CD4-positive, alpha-beta memory T cell (primary cell): ENCODE measurements at places on chromosomes 16 and 17. TPM values are rescaled to one million over a fixed set of nuclear protein-coding genes. Genes with fewer than 3 reads are reported as not detected.

GRCh38 chr17:43024407-43025289, at the start of gene RND2:
Gene RND2 (plus strand): TSS chr17:43025231. CDS start chr17:43025348, 117 bp downstream.
- H3K36me3 ChIP-seq, result no peaks in the 10 kb centered on the region
- H3K27me3 ChIP-seq, result no peaks in the 10 kb centered on the region
- H3K27ac ChIP-seq, result peak within 1 kb of the TSS; percentile 69

- H3K4me3 ChIP-seq, result no peak overlapping the region
- H3K36me3 ChIP-seq, result no peaks in the 10 kb centered on the region
- H3K4me1 ChIP-seq, result no peaks in the 10 kb centered on the region
- H3K27me3 ChIP-seq, result no peaks in the 10 kb centered on the region
- no peak overlapping the region for H3K27ac ChIP-seq
- peak; percentile 26 for DNase-seq
These were observed 451.3 kb downstream of the PMP22 start for GRCh38 chr17:14813649-14814370.

DNA sequence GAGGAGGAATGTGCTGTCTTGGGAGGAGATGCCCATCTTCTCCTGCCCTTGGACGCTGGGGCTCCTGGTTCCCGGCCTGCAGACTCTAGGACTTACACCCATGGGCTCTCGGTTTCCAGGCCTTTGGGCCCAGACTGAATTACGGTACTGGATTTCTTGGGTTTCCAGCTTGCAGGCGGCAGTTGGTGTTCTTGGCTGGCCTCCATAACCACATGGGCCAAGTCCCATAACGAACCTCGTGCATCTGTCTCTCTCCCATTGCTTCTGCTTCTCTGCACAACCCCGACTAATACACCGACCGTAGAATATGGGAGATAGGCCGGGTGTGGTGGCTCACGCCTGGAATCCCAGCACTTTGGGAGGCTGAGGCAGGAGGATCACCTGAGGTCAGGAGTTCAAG, 162.6 kb downstream of the SDK2 start:
- DNase-seq, result no peak
- no peaks in the 10 kb centered on the region for H3K27me3 ChIP-seq
- no peaks in the 10 kb centered on the region for H3K36me3 ChIP-seq
- no peak overlapping the region for H3K27ac ChIP-seq

GRCh38 chr17:78882540-78883088, 20.4 kb downstream of the CEP295NL start:
- no peaks in the 10 kb centered on the region for H3K36me3 ChIP-seq
- peaks cover 4% of the 10 kb centered on the region for H3K27me3 ChIP-seq
- no peak overlapping the region for H3K4me3 ChIP-seq

DNA sequence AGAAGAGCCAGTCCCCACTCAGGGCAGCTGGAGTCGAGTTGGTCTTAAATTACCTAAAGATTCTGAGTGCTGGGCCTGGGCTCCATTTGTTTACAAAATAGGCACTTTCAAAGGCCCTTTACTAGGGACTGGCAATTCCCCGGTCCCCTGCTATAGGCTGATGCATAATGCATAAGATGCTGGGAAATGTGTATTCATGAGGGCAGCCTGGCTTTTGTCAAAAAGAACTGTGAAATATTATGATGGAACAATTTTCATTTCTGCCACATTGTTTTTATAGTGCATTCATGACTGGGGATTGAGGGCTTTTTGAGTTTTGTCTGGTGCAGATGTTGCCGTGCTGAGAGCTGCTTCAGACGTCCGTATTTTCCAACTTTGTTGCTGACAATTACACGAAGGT, 617.0 kb upstream of the CDH5 start:
- no peak overlapping the region for H3K27ac ChIP-seq
- no peaks in the 10 kb centered on the region for H3K36me3 ChIP-seq
- no peaks in the 10 kb centered on the region for H3K27me3 ChIP-seq
- no peak for DNase-seq
- H3K4me3 ChIP-seq, result no peak overlapping the region
- H3K4me1 ChIP-seq, result no peaks in the 10 kb centered on the region

- no peaks in the 10 kb centered on the region for H3K27me3 ChIP-seq
- no peak overlapping the region for H3K27ac ChIP-seq
- DNase-seq, result no peak
- H3K4me1 ChIP-seq, result peaks cover 11% of the 10 kb centered on the region
These were observed 4.4 kb upstream of the SCPEP1 start for GRCh38 chr17:56973520-56973919.

The C1QTNF8 gene
- not detected for total RNA-seq

DNA sequence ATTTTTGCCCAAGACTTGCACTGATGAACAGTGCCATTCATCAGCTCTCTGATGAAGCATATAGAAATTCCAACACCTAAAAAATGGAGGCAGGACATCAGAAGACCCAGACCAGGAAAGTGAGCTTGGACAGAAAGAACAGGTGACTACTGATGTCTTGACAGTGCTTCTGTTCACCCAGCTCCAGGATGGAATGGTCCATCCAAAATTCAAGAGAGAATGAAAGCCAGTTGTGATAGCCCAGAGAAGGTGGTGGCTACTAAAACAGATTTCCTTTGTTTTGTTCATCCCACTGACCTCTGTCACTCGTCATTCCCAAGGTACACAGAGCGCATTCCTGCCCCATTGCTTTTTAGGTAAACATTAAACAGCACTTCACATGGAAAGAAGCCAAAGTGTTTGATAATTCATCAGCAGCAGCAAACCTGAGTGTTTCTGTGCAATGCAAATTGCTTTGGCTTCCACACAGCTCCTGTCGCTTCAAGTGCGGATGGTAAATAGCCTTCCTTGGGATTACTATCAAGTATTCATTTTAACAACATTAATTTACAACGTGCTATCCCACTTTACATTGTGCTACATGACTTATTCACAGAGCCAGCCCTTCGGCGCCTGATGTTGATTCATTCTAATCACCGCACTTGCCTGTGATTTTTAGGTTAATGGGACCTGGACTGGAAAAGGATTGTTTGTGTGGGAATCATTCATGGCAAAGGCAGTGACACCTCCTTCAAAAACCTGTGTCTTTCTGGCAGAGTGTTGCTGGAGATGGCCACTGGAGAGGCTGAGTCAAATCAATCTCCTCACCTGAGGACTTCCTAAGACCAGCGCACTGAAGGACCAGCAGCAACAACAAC, 65.1 kb upstream of the TOX3 start:
- no peak overlapping the region for H3K4me3 ChIP-seq
- no peaks in the 10 kb centered on the region for H3K4me1 ChIP-seq
- no peaks in the 10 kb centered on the region for H3K27me3 ChIP-seq
- DNase-seq, result no peak
- H3K27ac ChIP-seq, result no peak overlapping the region

The GABARAP gene
- total RNA-seq, result 324 TPM

The CCL17 gene
- total RNA-seq, result not detected

DNA sequence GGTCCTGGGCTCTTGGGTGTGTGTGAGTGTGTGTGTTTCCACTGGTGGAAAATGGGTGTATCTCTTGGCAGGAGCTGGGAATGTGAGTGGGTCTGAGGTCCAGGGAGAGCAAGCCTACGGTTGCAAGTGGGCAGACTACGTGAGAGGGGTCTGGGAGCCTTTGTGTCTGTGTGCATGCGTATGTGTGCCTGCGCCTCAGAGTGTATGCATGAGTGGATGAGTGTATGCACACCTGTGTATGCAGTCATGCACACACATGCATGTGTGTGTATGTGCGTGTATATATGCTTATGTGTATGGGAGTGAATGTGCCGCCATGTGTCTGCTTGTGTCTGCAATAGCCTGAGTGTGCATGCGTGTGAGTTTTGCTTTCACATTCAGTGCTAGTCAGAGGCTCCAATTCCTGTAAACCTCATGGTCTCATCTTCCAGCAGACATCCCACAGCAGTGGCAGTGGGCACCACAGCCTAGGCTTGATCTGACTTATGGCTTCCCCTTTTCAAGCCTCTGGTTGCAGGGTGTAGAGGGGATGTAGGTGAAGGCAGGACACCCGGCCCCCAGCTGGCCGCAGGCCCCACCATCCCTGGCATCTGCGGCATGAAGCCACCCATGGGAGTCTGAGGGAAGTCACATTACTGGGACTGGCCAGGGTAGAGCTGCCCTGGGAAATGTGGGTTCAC, 19.7 kb upstream of the RMI2 start:
- DNase-seq, result no peak
- no peaks in the 10 kb centered on the region for H3K36me3 ChIP-seq
- no peaks in the 10 kb centered on the region for H3K27me3 ChIP-seq
- no peak overlapping the region for H3K4me3 ChIP-seq

GRCh38 chr17:19249681-19250080, 12.5 kb downstream of the EPN2 start:
- H3K4me3 ChIP-seq, result no peak overlapping the region
- no peaks in the 10 kb centered on the region for H3K4me1 ChIP-seq
- no peaks in the 10 kb centered on the region for H3K36me3 ChIP-seq
- no peak for DNase-seq
- no peaks in the 10 kb centered on the region for H3K27me3 ChIP-seq
- no peak overlapping the region for H3K27ac ChIP-seq

The CDH8 gene
- not detected for total RNA-seq

DNA sequence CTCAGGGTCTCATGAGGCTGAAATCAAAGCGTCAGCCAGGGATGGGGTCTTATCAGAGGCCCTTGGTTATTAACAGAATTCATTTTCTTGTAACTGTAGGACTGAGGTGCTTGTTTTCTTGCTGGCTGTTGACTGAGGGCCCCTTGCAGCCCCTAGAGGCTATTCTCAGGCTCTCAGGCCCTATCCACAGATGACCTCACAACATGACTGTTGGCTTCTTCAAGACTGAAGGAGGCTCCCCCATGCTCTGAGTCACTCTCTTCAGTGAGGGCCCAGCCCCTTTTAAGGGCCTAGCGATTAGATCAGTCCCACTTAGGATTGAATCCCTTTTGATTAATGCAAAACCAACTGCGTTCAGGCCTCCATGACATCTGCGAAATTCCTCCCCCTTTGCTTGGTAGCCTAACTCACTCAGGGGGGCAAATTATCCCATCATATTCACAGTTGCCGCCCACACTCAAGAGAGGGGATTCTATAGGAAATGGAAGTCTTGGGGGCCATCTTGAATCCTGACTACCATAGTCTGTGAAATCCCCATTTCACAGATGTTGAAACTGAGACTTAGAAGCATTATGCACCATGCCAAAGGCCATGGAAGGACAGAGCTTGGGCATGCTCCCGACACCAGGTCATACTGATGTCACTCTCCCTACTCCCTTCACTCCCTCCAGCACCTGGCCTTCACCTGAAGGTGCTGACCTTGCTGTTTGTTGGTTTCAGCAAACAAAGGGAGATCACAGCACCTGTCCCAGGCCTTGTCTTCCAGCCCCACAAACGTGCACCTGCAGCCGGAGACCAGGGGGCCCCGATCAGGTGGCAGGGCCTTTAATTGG, 592.3 kb downstream of the MAF start:
- no peak overlapping the region for H3K4me3 ChIP-seq
- no peak for DNase-seq
- no peak overlapping the region for H3K27ac ChIP-seq
- no peaks in the 10 kb centered on the region for H3K36me3 ChIP-seq
- no peaks in the 10 kb centered on the region for H3K27me3 ChIP-seq

The NSMCE1 gene
- 66.6 TPM for total RNA-seq

The SYT17 gene
- total RNA-seq, result not detected

The DPEP2 gene
- total RNA-seq, result 119 TPM

- H3K27ac ChIP-seq, result peak overlapping the region; percentile 64
- H3K27me3 ChIP-seq, result no peaks in the 10 kb centered on the region
- H3K4me1 ChIP-seq, result peaks cover 65% of the 10 kb centered on the region
- no peak for DNase-seq
- no peak overlapping the region for H3K4me3 ChIP-seq
These were observed 97.1 kb downstream of the PITPNC1 start for GRCh38 chr17:67474081-67474661.

- H3K27me3 ChIP-seq, result no peaks in the 10 kb centered on the region
- H3K27ac ChIP-seq, result no peak overlapping the region
- no peaks in the 10 kb centered on the region for H3K4me1 ChIP-seq
- no peaks in the 10 kb centered on the region for H3K36me3 ChIP-seq
These were observed 100.5 kb upstream of the SHISA6 start for GRCh38 chr17:11140501-11140900.

The SLC6A2 gene
- total RNA-seq, result not detected
